Stimulated activated CD4-positive, alpha-beta T cell treated with anti-CD3 and anti-CD28 coated beads, Interleukin-4, amount 100 ng/mL, for 24 hours (primary cell): ENCODE measurements at places on chromosomes 13 and 19.
A peak's percentile ranks its signal among the peaks of the same experiment; 100 is the strongest.

- DNase-seq, result no peak
Measured at GRCh38 chr13:68481130-68481529, 1251.0 kb upstream of the PCDH9 start.

GRCh38 chr13:54241719-54242118 is 1213.1 kb downstream of the OLFM4 start:
- DNase-seq, result no peak

- DNase-seq, result no peak
Measured at GRCh38 chr13:37495046-37495445, 103.5 kb downstream of the POSTN start.

DNA sequence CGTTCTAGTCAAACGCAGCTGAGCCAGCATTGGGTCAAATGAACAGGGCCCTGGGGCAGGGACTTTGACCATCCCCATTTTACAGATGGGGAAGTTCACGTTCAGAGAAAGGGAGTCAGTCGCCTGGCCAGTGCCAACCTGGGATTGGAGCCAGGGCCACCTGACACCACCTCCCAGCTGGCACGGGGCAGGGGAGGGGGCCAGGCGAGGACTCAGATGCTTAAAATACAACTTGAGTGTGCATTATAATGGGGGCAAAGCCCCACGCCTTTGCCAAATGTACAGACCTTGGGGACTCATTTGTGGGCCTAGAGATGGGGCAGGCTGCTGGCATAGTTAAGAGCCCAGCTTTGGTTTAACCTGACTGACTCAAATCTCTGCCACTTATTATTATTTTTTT is 14.6 kb downstream of the PRR12 start:
- DNase-seq, result no peak

DNA sequence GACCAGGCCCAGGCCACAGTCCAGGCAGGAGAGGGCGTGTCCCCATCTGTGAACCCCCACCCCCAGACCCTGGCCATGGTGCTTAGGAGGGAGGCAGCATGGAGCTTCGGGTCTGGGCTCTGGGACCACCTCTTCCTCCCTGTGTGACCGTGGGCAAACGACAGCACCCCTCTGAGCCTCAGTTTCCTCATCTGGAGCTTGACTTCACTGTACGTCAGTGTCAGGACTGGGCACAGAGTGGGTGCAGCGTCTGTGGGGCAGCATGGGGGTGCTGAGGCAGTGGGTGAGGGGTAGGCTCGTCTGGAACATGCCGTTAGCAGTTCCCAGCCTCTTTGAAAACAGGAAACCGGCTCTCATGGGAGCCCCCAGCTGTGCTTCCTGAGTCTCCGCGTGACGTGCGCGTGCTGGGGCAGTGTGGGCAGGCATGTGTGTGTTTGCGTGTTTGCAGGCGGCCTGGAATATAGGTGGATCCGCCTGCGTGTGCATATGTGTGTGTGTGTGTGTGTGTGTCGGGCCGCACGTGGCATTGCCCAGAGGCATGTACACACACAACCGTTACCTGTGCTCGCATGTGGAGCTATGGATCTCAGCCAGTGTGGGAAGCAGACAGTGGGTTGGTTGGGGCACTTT is 15.8 kb downstream of the ARRDC2 start:
- DNase-seq, result peak; percentile 64

- DNase-seq, result no peak
Measured at GRCh38 chr19:1313695-1314613, 28.3 kb downstream of the EFNA2 start.

GRCh38 chr19:8151767-8152035 is 2.3 kb upstream of the FBN3 start:
- DNase-seq, result no peak

GRCh38 chr13:23898101-23898500 is 799 bp upstream of the C1QTNF9B start:
- DNase-seq, result no peak

DNA sequence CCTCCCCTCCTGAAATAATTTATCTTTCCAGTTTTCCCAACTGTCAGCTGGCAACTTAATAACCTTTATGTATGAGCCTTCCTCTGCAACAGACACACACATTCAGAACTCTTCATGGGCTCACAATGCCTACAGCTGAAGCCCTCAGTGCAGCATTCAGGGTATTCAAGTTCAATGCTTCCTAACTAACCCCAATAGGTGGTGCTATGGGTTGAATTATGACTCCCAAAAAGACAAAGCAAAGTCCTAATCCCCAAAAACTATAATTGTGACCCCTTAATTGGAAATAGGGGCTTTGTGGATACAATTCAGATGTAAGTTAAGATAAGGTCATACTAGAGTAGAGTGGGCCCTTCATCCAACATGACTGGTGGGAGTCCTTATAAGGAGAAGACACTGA is 202.2 kb downstream of the SUCLA2 start:
- no peak for DNase-seq

- DNase-seq, result no peak
Measured at GRCh38 chr13:30418717-30419459, 3.4 kb upstream of the UBE2L5 start.

DNA sequence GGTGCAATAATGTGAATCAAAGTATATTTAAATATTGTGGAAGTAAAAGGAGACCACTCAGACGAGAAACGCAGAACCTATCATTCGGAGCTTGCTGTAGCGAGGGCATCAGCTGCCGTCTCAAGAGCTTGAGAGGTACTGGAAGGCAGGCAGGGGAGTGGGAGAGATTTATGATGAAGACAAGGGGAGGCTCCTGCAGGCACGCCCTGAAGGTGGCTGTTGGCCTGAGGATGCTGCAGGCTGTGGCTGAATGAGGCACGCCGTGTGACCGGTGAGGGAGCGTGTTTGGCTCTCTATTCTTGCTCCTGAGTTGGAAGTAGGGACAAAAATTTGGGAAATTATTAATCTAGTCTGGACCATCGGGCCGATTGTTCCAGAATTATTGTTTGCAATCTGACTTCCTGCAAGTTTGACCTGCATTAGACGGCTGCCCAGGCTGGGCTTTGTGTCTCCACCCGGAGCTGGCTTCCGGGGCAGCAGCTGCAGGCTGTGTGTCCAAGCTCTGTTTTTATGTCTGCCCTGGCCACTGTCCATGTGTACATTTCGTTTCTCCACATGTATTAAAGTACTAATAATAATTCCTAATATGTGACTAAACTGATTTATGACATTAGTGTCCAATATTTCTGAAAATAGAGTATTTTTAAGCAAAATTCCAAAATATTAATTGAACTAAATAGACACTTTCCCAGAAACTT is 91.1 kb upstream of the ANKRD10 start:
- no peak for DNase-seq

DNA sequence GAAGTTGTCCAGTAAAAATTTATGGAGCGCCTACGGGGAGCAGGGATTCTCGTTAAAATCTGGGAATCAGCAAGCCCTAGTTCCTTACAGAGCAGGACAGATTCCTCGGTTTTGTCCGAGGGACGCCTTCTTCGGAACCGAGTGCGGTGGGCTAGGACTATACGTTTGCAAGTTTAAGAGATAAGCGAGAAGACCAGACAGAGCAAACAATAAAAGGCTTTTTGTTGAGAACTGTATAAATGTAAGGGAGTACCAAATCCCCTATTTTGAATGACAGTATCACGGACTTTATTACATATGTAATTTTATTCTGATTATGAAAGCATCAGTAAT is 971 bp upstream of the ANKRD10 start:
- no peak for DNase-seq

- no peak for DNase-seq
Measured at GRCh38 chr13:30552567-30552966, 65.2 kb upstream of the USPL1 start.

- no peak for DNase-seq
Measured at GRCh38 chr19:13037161-13037560, 41.9 kb downstream of the NFIX start.

- no peak for DNase-seq
Measured at GRCh38 chr13:45456196-45456972, 8.4 kb upstream of the COG3 start.

DNA sequence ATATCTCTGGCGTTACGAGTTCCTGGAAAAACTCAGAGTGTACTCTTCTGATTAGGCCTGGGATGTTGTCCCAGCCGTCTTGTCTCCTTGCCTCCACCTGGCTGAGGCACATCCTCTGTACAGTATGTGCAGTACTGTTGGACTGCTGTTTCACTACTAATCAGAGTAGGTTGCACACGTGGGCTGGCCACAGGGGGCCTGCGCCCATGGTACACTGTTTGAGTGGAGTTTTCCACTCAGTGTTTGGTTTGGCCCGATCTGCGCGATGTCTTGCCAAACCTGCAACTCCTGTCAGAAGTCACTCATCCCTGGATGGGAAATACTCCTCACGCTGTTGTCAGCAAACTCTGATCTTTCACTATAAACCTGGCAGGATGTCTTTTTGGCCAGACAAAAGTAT is 189.6 kb upstream of the CSNK1A1L start:
- DNase-seq, result no peak

- DNase-seq, result no peak
Measured at GRCh38 chr13:39586151-39586550, 16.8 kb downstream of the LHFPL6 start.

DNA sequence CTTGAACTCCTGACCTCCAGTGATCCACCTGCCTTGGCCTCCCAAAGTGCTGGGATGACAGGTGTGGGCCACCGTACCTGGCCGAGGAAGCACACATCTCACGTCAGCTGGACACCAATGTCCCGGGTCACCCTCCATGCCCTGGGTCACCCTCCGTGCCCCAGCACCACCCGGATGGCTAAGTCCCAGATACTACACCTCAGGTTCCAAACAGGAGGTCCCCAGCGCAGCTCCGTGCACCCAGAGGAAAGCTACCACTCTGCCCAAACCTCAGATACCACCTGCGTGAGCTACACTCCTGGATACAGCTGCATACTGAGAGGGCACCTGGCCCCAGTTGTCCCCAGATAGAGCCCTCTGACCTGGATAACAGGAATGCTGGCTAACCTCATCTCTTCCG is 14.0 kb downstream of the LRRC4B start:
- DNase-seq, result no peak

DNA sequence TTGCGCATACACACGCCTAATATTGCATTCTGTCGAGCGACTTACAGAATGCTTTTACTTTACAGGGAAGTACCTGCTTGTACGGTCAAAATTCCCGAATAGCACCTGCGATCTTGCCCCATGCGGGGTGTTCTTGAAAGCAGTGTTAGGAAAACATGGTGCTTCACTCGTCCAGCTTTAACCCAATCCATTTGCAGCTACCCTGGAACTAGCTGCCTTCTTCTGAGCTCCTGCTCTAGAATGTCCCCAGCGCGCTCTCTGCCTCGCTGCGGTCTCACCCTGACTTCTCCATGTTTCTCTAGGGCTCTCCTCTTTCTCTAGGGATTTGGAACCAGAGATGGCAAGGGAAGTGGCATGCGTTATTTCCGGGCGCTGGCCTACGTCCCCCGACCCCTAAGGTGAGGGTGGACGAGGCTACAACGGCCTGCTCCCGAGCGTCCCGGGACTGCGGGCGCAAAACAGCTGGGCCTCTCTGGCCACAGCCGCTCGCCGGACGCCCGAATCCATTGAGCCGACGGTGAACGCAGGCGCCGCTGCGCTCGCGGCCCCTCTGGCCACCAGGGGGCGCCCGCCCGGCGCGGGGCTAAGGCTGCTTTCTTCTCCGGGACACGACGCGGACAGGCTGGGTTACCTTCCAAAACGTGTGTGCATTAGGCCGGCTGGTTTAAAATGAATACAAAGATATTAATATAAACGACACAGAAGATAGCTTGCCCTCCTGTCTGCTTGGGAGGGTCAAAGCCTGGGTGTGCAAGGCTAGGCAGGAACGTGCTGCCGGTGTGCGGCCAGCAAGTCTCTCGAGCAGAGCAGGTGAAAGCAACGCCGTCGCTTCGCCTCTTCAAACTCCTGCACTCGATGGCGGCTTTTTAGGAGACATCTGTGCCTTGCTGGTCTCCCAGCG is 1.8 kb upstream of the SPRY2 start:
- DNase-seq, result peak; percentile 60

- DNase-seq, result no peak
Measured at GRCh38 chr13:50969691-50970090, 60.1 kb downstream of the RNASEH2B start.

DNA sequence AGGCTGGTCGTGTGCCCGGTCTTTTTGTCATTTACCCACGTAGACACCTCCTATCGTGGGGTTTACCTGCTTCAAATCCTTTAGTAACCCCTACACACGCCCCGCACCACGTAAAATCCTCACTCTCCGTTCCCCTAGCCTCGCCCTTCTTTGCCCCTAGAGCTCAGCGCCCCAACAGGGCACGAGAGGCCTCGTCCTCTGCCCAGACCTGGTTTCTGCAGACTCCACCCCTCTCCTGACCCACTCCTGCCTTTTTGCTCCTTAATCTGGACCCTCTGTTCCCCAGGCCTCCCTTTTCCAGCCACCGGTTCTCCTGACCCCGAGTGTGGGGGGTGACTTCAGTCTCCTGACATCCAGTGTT is 412 bp downstream of the ZNF528 start:
- no peak for DNase-seq

- peak; percentile 39 for DNase-seq
Measured at GRCh38 chr19:10812902-10813404, 23.1 kb downstream of the TMED1 start.

DNA sequence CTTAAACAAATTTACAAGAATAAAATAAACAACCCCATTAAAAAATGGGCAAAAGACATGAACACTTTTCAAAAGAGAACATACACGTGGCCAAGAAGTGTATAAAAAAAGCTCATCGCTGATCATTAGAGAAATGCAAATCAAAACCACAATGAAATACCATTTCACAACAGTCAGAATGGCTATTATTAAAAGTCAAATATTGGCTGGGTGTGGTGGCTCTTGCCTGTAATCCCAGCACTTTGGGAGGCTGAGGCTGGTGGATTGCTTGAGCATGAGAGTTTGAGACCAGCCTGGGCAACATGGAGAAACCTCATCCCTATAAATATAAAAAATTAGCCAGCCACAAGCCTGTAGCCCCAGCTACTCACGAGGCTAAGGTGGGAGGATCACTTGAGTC is 89.9 kb downstream of the UBL3 start:
- no peak for DNase-seq

DNA sequence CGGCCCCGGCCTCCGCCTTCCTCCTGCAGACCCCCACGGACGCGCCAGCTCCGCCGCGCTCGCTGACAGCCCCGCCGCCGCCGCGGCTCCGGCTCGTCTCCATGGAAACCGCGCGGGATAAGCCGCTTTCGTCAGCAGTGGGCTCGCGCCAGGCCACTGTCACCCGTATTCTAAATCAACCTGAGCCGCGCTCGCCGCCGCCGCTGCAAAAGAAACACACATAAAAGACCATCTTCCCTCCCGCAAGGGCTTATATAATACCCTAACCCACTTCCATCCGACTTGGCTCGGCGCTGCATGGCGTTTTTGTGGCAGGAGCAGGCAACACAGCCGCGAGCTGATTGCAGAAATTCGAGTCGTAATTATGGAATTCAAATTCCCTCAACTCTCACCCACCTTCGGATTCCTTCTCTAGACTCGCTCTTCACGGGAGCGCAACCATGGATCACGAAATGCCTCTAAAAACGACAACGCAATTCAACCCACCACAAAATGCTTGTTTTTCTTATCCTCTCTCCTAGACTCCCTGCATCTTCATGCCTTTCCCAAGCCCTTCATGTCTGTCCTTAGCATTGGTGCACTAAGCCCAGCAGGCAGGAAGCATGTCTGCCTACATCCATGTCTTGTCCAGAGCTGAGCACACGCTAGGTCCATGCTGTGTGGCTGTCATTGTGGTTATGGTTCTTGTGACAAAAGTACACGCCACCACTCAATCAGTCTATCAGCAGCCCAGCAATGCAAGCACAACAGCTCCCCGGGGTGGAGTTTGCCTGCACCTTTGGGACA is at the start of gene AMER2:
Gene AMER2, minus strand, starts transcription at position 772 of the 786 bp plus-strand sequence. Its CDS starts 669 bp downstream, at position 103.
- DNase-seq, result no peak

GRCh38 chr13:73480779-73481559 is 422.2 kb downstream of the KLF5 start:
- DNase-seq, result no peak
